RWPE2 (cell line): ENCODE measurements at places on chromosomes 11 and 22.

DNA sequence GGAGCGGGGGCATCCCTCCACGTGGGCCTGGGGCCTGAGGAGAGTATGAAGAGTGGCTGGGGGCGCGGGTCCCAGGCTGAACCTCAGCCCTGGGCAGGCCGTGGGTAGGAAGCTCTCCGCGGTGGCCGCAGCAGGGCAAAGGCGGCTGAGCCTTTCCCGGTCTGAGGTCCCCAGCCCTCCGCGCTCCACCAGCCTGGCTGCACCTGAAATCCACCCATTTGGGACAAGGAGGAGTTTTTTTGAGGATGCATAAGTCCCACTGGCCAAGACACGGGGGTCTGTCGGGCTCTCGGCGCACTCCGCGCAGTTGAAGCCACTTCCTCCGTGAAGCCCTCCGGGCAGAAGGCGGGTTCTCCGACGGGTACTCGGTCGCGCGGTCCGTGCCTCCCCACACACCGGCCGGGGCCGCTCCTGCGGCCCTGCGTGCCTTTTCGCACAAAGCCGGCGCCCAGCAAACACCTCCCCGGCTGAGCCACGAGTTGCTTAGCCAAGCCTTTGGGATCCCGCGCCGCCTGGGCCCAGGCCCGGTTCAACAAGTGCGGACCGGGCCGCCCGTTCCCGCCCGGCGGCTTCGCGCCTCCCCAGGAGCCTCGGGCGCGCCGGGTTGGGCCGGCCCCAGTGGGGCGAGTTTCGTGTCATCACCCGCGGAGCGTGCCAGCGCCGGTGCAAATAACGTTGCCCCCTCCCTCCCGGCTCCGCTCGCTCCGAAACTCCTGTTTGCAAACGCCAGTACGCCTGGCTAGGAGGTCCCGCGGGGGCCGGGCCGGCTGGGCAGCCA, 666 bp upstream of the OVOL1 start:
- no peak overlapping the region for H3K4me3 ChIP-seq
- no peaks in the 10 kb centered on the region for H3K4me1 ChIP-seq
- DNase-seq, result no peak
- no peak overlapping the region for H3K27ac ChIP-seq

DNA sequence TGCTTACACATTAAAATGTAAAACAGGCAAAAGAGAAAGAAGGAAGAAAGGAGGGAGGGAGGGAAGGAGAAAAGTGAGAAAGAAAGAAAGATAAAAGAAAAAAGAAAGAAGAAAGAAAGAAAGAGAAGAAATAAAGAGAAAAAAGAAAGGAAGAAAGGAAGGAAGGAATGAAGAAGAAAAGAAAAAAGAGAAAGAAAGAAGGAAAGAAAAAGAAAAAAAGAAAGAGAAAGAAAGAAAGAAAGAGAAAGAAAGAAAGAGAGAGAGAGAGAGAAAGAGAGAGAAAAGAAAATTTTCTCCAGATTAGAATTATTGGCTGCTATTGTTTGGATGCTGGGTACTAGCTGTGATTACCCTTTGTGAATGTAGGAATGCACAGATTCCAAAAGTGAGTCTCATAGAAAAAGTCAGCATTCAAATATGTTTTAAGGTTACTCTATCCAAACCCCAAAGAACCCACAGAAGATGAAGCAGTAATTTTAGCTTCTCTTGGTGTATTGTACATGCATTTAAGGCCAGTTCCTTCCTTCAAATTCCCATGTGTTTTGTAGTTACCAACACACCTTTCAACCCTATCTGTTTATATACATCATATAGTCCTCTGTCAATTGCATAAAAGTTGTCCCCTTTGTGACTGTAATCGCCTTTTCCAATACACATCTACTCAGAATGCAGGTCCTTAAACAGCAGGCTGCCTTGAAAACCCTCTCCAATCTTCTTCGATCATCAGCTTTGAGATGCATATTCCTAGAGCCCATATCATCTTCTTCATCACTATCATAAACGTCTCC, 789 bp upstream of the FAM111A start:
- peaks cover 22% of the 10 kb centered on the region for H3K4me1 ChIP-seq
- H3K27ac ChIP-seq, result peak overlapping the region; percentile 84
- H3K4me3 ChIP-seq, result peak overlapping the region; percentile 84
- DNase-seq, result no peak
- no peaks in the 10 kb centered on the region for H3K27me3 ChIP-seq

DNA sequence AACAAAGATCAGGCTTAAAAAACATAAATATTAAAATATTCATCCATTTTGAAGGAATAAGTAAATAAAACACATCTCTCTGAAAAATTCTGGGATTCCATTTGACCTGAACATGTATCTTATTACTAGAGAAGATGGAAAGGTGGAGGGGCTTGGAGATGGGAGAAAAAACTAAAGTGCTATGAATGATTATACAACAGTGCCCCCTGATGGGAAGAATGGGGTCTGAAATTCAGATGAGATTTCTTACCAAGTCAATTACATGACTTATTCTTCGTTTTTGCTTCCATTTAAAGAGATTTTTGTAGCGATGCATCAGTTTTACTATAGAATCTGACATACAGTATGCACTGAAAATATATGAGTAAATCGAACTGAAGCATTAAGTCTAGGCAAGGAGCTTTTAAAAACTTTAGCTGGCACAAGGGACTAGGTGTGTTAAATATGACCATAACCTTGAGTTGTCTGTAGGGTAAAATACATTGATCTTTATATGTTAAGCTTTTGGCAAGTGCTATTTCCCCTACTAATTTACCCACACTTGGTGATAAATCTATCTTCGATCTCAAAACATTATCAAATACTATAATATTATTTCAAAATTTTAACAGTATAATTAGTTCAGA, 718.8 kb downstream of the CNTN5 start:
- peaks cover 5% of the 10 kb centered on the region for H3K27me3 ChIP-seq
- DNase-seq, result no peak
- H3K4me3 ChIP-seq, result no peak overlapping the region
- no peak overlapping the region for H3K27ac ChIP-seq
- no peaks in the 10 kb centered on the region for H3K4me1 ChIP-seq
- no peaks in the 10 kb centered on the region for H3K36me3 ChIP-seq

DNA sequence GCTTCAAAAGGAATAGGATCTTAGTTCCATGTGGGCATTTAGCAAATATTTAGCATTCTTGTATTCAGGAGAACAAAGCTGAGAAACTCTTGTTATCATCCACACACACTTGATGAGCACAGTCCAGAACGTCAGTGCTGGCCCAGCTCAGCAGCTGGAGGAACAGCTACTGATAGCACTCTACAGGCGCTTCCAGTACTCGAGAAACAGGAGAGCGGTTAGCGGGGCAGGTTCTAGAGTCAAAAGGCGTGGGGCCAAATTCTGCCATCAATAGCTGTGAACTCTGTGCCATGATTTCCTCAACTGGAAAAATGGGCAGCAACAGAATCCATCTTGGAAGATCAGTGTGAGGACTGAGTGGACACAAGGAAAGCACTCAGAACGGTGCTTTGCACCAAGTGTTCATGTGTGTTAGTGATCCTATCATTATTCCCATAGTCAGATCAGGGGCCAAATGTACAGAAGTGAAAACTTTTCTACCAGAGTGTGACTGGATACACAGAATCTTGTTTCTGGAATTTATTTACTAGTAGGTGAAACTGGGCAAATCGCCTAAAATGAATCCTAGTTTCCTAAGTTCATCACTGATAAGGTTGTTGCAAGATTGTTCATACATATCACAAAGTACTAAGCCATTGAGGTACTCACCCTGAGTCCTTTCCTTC, 3.2 kb downstream of the JOSD1 start:
- H3K27ac ChIP-seq, result peak overlapping the region; percentile 75
- no peak overlapping the region for H3K4me3 ChIP-seq
- H3K36me3 ChIP-seq, result peaks cover 51% of the 10 kb centered on the region
- no peak for DNase-seq
- H3K4me1 ChIP-seq, result peaks cover 29% of the 10 kb centered on the region

DNA sequence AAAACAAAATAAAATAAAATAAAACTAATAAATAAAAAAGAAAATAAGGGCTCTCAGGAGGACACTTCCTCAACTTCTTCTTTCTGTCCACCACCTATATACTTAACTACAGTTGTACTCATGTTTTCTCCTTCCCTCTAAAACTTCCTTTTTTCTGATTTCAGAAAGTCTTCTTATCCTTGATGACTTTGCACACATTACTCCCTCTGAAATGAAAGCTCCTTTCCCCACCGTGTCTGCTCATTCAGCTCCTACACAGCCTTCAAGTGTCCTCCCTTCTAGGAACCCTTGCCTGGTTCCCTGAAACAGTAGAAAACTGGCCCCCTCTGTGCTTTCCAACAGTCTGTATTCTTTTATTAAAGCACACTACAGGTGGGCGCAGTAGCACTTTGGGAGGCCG, 18.3 kb upstream of the DDX17 start:
- H3K36me3 ChIP-seq, result no peaks in the 10 kb centered on the region
- no peaks in the 10 kb centered on the region for H3K27me3 ChIP-seq
- H3K4me1 ChIP-seq, result no peaks in the 10 kb centered on the region
- H3K4me3 ChIP-seq, result no peak overlapping the region

DNA sequence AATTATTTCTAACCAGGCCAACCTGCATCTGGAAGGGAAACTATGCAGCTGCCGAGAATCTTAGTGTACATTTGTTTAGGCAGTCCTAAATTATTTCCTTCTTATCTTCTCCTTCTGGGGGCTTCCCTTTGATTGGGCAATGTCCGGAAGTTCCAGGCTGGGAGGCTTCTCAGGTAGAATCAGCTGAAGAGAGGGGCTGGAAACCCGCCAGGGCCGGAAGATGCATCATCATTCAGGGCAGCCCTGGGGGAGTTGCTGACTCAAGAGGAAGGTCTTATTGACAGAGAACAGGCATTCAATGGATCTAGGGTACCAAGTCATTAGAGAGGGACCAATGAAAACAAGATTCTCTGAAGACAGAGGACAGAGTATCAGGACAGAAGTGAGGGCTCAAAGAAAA, 150.7 kb downstream of the BLID start:
- H3K27me3 ChIP-seq, result no peaks in the 10 kb centered on the region
- H3K4me1 ChIP-seq, result peaks cover 27% of the 10 kb centered on the region
- peak; percentile 87 for DNase-seq
- H3K27ac ChIP-seq, result peak overlapping the region; percentile 85
- H3K36me3 ChIP-seq, result no peaks in the 10 kb centered on the region

GRCh38 chr11:58739725-58740430, 8.1 kb upstream of the GLYAT start:
- no peak overlapping the region for H3K27ac ChIP-seq
- H3K27me3 ChIP-seq, result no peaks in the 10 kb centered on the region
- no peak overlapping the region for H3K4me3 ChIP-seq
- DNase-seq, result no peak
- H3K4me1 ChIP-seq, result no peaks in the 10 kb centered on the region

DNA sequence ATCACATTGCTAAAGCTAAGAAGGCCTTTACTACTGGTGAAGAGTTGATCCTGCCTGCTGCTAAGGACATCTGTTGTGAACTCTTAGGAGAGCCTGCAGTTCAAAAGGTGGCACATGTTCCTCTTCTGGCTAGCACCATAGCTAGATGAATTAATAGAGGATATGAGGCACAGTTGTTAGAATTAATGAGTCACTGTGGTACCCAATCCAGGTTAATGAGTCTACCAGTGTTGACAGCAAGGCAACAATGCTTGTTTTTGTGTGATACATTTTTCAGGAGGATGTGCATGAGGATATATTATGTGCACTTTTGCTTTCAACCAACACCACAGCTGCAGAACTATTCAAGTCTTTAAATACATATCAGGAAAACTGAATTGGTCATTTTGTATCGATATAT, 12.0 kb downstream of the C11orf58 start:
- DNase-seq, result no peak
- no peak overlapping the region for H3K27ac ChIP-seq
- H3K4me3 ChIP-seq, result no peak overlapping the region
- no peaks in the 10 kb centered on the region for H3K4me1 ChIP-seq

GRCh38 chr11:2655834-2656622, 43.8 kb downstream of the KCNQ1OT1 start:
- H3K27me3 ChIP-seq, result no peaks in the 10 kb centered on the region
- no peak overlapping the region for H3K4me3 ChIP-seq
- no peak for DNase-seq
- peaks cover 9% of the 10 kb centered on the region for H3K4me1 ChIP-seq
- peak overlapping the region; percentile 17 for H3K27ac ChIP-seq

GRCh38 chr11:95566211-95566610, 223.4 kb downstream of the FAM76B start:
- no peaks in the 10 kb centered on the region for H3K36me3 ChIP-seq
- peaks cover 7% of the 10 kb centered on the region for H3K4me1 ChIP-seq
- H3K4me3 ChIP-seq, result no peak overlapping the region
- no peak overlapping the region for H3K27ac ChIP-seq

GRCh38 chr11:109972939-109973338, 120.3 kb upstream of the ZC3H12C start:
- H3K36me3 ChIP-seq, result no peaks in the 10 kb centered on the region
- peaks cover 7% of the 10 kb centered on the region for H3K4me1 ChIP-seq
- H3K27ac ChIP-seq, result no peak overlapping the region
- no peak for DNase-seq
- no peaks in the 10 kb centered on the region for H3K27me3 ChIP-seq

GRCh38 chr11:94328587-94329080, 24.3 kb downstream of the IZUMO1R start:
- no peaks in the 10 kb centered on the region for H3K27me3 ChIP-seq
- H3K27ac ChIP-seq, result no peak overlapping the region
- H3K4me3 ChIP-seq, result no peak overlapping the region
- H3K4me1 ChIP-seq, result peaks cover 3% of the 10 kb centered on the region

DNA sequence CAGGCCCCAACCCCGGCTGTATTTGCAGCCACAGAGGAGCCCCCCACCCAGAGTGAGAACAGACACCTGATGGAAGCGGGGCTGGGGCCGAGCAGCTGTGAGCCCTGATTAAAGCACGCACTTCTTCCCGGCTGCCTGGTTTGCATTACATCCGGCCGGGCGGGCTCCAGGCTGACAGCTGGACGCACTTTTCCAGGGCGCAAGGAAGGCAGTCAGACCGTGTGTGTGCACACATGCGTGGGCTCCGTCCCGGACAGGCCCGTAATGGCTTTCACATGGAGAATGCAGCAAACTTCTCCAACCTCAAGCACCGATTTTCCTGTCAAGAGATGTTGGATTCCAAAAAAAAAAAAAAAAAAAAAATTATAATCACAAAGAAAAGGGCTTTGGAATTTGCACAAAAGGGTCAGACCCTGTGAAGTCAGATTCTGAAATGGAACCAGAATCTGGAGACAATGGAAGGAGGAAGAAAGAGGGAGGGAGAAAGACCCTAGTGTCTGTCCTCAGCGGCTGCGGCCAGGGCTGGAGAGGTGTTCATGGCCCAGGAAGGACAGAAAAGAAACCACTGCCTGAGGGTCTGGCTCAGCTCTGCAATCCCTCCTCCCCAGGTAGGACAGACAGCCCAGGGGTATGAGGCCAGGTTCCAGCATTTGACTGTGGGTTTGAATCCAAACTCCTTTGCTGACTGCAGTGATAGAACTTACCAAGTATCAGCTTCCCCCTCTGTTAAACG, 365.5 kb downstream of the MN1 start:
- peaks cover 8% of the 10 kb centered on the region for H3K4me1 ChIP-seq
- H3K36me3 ChIP-seq, result no peaks in the 10 kb centered on the region
- DNase-seq, result no peak
- H3K4me3 ChIP-seq, result no peak overlapping the region
- no peaks in the 10 kb centered on the region for H3K27me3 ChIP-seq
- no peak overlapping the region for H3K27ac ChIP-seq

DNA sequence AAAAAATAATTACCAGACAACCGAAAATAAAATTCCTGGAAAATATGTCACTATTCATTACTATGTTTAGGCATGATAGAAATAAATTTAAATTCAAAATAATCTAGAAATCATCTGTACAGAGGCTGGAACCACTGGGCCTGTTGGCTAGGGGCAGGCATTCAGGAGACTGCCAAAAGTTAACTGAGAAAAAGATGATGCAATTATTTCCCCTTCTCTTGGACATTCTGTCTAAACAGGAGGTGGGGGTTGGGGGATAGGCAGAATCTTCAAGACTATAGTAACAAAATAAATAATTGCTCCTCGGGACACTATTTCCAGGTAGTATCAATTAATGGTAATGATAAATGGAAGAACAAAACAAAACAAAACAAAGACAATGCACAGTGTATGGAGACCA, 14.1 kb downstream of the BTBD10 start:
- no peak overlapping the region for H3K4me3 ChIP-seq
- H3K36me3 ChIP-seq, result peaks cover 7% of the 10 kb centered on the region; the same call in 1 of the 2 replicates
- H3K27ac ChIP-seq, result no peak overlapping the region
